ENCODE measurements at places on chromosomes 5 and 9.
A peak's percentile ranks its signal among the peaks of the same experiment; 100 is the strongest.

DNA sequence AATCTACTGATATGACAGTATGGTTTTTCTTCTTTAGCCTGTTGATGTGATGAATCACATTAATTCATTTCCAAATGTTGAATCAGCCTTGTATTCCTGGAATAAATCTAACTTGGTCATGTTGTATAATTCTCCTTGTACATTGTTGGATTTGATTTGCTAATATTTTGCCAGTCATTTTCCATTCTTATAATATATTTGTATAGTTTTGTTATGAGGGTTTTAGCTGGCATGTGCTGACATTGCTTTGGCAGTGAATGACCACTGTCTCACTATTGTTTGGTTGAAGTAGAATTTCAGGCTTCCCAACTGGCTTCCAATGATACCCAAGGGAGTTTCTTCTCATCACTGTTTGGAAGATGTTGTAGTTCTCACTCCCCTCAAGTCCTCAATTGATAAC, 983.0 kb upstream of the PTPRD start:
- DNase-seq = no peak

- DNase-seq = no peak
Measured at GRCh38 chr5:9533096-9533495, 12.8 kb downstream of the SEMA5A start.

GRCh38 chr5:56543441-56544388, 271.6 kb upstream of the MAP3K1 start:
- no peak for DNase-seq

- DNase-seq = no peak
Measured at GRCh38 chr5:96870094-96871026, 5.9 kb upstream of the ERAP2 start.

GRCh38 chr5:80998590-80998979, 38.4 kb downstream of the RASGRF2 start:
- DNase-seq = no peak

GRCh38 chr9:104872656-104873488, 55.1 kb downstream of the ABCA1 start:
- peak; percentile 93 for DNase-seq

DNA sequence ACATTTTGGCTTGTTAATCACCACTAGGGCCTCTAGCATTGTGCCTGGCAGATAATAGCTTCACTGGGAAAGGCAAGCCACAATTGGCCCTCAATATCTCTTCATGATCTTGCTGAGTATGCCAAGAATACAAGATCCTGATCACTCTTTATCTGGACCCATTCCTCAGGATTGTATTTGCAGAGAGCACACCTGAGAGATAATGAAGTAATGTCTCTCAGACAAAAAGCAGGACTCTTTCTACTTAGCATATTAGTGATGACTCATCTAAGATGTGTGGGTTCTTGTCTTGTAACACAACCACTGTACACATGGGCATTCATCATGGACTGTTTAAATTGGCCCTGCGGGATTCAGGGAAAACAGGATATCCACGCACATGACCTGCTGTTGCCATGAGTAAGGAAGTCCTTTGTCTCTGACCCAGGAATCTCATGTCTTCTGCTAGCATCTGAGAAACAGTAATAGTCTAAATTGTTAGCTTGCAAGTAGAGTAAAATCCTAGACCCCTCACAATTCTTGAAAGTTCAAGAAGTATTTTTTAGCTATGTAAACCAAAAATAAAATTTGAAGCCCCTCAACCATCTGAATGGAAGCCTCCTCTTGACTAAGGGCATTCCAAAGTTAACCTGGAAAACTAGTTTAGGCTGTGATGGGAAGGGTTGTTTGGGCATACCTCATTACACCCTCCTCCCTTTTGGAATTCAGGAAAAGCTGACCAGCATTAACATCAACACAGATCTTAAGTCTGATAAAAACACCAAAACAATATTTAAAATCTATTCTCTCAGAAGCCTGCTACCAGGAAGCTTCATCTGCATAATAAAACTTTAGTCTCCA, 28.0 kb upstream of the NFIL3 start:
- peak; percentile 88 for DNase-seq

- DNase-seq = no peak
Measured at GRCh38 chr9:81558091-81558830, 131.1 kb downstream of the TLE1 start.

DNA sequence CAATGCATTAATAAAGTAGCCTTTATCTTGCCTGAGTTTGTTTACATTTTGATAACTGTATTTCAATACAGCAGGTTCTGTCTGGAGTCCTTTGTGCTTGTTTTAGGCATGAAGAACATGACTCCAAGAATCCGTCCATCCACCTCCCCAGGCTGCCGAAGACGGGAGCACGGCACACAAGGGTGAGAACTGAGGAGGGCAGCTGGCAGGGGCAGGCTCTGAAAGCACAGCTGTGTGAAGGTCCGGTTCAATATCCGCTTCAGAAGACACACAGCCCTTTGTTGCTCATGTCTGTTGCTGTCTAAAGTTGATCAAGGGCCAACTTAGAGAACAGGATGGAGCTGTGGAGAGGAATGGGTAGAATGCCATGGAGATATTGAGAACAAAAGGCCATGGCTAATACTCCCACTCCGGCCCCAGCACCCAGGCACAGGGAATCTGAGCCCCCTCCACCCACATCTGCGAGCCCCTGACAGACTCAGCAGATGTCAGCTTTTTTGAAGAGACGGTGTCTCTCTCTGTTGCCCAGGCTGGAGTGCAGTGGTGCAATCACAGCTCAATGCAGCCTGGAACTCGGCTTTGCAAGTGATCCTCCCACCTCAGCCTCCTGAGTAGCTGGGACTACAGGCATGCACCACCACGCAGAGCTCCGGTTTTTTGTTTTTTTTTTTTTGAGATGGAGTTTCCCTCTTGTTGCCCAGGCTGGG, 58.5 kb upstream of the GNE start:
- DNase-seq = no peak

DNA sequence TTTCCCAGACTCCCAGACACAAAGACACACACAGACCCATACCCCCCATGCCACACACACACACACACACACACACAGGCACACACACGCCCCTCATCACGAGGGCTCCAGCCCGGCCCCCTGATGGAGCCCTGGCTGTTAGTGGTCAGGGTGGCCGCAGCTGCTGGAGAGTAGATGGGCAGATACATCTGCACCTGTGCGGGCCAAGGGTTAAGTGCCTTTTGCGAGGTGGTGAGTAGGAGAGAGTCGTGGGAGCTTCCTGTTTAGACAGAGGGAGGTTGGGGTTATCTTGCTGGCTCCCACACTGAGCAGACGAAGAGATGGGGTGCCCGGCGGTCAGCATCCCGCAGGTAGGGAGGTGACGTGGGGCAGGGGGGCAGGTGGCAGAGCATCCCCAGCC, 8.2 kb downstream of the PRRX2 start:
- DNase-seq = no peak

GRCh38 chr5:107282061-107282460, 388.7 kb downstream of the EFNA5 start:
- DNase-seq = no peak

DNA sequence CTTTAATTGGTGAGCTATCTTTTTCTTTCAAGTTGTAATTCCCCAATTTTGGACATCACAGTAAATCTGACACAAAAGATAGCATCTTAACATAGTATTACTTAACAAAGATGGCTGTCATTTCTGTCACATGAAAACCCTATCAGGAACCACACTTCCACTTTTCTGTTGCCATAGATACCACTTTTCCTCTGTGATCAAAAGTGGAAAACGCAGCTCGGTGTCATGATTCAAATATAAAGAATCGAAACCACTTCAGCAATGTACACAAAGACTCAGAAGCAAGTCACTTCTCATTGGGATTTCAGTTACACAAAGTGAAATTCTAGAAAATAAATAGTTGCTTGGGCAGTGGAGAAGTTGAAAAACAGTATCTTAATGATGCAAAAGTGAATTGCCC, 524.9 kb upstream of the ITGA1 start:
- DNase-seq = no peak

DNA sequence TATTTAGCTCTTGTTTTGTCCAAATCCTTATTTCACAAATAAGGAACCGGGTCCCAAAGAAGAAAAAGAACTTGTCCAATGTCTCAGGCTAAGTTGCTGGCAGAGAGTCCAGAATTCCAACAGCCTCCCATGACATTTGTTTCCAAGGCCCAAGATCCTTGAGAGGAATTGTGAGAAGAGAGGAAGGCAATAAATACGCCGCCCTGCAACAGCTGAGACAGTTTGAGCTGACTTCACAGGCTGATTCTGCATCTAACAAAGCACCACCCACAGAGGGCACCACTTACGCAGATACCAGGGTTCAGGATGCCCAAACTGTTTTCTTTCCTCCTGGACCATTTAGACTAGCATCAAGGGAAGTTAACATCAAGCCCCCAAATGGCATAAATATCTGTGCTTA, 211.3 kb downstream of the FAM114A2 start:
- no peak for DNase-seq

DNA sequence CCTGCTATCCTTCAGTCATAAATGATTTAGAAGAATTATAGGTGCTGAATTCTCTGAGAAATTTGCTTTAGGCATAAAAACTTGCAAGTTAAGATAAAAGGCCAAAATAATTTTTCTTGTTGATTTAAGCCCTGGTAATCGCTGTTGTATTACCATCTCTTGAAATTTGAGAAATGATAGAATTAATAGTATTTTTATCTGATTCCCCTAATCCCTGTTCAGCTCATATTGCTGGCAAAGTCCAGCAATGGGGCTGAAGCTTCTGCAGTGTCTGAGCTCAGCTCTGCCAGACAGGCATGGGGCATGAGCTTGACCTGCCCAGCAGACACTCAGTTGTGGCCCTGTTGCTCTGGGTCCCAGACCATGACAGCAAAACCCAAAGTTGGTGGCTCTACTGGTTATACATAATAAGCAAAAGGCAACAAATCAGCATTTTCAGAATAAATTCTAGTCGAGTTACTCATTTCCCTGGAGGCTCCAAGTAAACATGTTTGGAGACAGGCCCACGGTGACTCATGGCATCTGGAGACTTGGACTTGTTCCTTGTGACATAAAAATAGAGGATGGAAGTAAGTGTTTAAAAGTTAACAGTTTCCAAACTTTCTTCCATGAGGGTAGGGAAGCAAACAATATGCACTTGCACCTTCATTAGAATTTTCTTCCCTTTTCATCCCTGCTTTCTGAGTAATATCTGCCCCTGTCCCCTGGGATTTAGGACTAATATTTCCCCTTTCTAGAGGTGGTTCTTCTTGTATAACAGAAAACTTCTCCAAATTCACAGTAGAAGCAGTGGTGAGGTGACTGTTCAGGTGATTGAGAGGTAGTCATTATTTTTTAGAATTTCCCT, 60.2 kb upstream of the SLC2A8 start:
- peak; percentile 88 for DNase-seq

DNA sequence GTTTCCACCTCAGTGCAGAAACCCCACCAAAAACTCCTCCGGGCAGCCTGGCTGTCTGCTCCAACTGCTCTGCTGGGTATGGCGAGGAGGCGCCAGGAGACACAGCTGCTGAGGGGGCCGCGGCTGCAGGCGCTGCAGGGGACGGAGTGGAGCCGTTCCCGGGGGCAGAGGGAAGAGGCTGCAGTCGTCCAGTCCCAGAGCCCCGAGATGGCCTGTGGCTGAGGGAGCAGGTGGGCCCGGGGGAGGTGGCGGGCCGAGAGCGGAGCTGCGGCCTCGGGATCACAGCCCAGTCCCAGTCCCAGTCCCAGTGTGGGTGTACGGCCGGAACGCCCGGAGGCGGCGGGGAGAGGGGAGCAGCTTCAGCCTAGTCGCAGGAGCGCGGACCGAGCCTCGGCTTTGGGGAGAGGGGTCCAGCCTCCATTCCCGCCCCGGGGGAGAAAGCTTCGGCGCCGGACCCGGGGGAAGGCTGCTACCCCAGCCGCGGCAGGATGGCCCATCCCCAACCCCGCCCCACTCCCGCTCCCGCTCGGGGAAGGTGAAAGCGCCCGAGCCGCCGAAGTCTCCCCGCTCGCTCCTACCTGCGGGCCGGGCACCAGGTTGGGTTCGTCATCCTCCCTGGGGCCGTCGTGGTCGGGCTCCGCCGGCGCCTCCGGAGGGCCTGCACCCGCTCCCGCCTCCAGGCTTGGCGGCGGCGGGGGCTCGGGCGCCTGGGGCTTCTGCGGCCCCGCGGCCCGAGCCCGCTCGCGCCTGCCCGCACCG, 513 bp downstream of the FAM193B start:
- peak; percentile 63 for DNase-seq

DNA sequence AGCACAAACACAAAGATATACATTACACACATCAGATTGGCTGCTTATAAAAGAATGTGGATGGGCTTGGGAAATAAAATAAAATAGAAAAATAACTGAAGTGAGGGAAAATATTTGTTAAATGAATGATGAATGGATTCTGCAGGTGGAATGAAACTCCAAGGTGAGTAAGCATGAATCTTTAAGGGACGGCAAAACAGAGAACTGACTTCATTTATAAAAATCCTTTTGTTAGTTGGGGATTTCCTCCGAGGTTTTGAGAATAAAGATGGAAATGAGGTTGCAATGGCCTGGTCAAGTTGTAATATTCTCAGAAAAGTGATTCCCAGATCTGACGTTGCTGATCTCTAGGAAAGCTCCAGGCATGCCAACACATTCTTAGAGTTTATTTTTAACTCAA, 20.9 kb upstream of the SEMA6A start:
- no peak for DNase-seq

GRCh38 chr9:93278144-93278543, 94.2 kb downstream of the WNK2 start:
- peak; percentile 55 for DNase-seq

- DNase-seq = no peak
Measured at GRCh38 chr9:125906893-125907292, 159.7 kb downstream of the PBX3 start.

DNA sequence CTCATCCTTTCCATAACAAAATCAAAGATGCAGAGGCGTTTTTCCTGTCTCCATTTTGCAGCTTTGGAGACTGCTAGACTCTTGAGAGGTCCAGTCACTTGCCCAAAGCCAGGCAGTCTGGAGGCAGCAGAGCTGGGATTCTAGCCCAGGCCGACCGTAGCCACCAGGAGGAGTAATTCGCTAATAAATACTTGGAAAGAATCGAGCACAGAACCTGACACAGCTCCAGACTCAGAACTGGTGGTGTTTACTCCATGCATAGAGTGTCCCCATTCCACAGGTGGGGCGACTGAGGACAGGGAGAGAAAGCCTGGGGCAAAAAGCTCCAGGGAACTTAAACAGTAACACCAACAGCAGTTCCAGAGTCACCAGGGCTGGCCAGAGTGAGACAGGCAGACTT, 10.7 kb upstream of the CERCAM start:
- DNase-seq = peak; percentile 83

GRCh38 chr5:150263801-150264621, 25.6 kb downstream of the CAMK2A start:
- DNase-seq = no peak

DNA sequence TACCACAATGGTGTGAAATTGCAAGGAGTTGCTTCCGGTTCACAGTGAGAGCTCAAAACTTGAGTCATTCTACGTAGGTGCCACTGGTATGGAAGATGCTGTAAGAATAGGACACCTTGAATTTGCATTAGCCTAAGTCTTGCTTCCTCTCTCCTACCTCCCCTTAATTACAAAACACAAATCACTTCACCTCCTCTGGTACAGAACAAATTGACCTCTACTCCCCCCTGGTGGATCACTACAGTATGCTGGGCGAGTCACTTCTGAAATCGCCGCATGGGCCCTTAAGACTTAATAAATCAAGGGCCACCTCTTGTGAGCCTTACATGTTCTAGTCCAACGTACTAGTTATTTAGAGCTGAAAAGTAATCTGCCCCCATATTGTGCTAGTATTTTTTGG, 145.3 kb upstream of the SMARCA2 start:
- DNase-seq = peak; percentile 64

- no peak for DNase-seq
Measured at GRCh38 chr5:158606233-158606632, 493.5 kb downstream of the EBF1 start.

Data from islet precursor cell (in vitro differentiated cells).